ENCODE measurements at places on chromosomes 4 and X.

DNA sequence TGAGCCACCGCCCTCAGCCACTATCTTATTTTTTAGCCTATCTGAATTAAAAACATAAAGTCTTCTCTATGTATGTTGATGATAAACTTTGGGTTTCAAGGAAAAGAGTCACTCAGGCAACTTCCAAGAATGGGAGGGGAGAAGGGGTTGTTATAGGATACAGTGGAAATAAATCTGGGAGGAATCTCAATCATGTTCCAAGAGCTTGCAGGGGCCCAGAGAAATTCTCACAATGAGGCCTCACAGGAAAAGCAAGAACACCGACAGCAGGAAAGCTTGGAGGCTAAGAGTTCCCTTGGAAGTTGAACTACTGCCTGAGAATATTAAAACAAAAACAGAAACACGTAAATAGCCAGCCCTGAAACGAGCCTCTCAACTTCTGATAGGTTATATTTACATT lies 384.6 kb upstream of the IGFBP7 start:
- DNase-seq, result no peak

GRCh38 chrX:131621650-131622049 lies 77.8 kb downstream of the OR13H1 start:
- DNase-seq, result no peak

DNA sequence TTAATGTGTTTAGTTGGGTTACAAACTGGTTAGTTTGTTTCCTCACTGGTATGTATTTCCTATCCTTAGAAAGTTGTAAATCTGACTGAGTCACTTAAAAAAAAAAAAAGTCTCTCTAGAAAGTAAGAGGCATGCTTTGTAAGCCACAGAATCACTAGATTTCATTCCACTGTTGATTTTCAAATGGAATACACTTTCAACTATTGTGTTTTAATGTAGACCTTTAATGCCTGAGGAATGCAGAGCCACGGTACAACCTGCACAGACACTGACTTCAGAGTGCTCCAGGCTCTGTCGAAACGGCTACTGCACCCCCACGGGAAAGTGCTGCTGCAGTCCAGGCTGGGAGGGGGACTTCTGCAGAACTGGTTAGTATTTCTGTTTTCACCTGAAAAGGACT lies 88.6 kb downstream of the HHIP start:
- no peak for DNase-seq

DNA sequence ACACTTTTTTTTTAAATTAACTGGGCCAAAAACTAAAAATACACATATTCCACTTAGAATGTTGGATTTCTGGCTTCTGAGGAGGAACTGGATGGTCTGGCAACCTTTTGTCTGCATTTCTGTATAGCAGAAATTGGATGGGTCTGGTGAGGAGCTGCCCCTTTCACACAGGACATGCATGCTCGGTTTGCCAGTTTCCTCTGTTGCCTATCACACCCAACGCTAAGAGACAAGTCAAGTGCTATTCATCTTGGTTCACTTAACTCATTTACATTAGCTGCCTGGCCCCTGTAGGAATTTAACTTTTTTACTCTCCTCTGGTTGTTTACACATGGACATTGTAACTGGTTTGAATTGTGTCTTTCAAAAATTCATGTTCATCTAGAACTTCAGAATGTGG lies 195.7 kb downstream of the PACRGL start:
- no peak for DNase-seq

DNA sequence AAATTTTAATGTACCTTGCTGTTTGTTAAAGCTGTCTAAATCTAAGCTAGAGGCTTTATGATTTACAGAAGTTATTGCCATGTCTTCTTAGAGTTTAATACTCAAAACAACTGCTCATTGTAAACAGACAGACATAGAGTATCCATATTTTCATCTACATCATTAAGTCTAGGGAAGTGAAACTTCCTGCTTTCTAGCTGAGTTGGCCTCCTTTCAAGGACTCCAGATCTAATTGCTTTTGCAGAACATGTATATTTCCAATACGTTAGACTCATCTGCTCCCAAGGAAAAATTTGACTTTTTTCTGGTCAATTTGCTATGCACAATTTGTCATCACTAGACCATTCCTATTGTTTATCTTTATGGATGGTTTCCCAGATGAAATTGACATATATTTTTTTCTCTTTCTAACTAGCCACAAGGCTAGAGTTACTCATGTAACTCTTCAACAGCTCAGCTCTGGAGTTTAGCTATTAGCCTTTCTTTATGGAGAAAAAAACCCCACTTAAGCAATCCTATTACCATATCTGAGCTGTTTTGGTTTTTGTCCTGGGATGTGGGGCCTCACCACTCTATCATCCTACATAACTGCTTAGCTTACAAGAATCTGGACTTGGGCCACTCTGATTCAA lies 122.9 kb downstream of the PPA2 start:
- no peak for DNase-seq

DNA sequence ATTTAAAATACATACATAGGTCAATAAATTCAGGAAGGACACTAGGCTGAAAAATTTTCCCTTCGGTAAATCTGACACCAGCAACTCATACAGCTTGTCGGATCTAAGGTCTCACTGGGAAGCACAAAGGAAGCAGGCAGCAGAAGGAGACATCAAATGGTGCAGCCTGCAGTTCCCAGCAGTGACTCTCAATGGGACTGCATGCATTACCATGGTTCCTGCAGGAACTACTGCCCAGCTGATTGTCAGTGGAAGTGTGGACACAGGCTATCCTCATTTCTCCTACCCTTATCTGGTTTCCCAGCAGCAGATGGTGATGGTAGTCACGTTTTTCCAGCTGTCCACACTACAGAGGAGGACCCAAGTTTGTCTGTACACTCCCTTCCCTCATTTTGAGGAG lies 113.3 kb downstream of the PPP1R2C start:
- DNase-seq, result no peak

GRCh38 chr4:157792716-157793115 lies 380.1 kb downstream of the GASK1B start:
- DNase-seq, result no peak

DNA sequence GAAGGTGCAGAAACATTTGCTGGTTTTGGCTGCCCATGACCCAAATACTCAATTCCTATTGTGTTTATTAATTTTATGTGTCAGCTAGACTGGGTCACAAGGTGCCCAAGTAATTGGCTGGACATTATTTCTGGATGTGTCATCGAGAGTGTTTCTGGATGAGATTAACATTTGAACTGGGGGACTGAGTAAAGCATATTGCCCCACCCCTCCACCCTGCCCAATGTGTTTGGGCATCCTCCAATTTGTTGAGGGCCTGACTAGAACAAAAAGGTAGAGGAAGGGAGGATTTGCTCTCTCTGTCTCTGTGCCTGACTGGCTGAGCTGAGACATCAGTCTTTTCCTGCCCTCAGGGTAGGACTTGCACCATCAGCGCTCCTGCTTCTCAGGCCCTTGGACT lies 29.7 kb upstream of the LCORL start:
- DNase-seq, result no peak

DNA sequence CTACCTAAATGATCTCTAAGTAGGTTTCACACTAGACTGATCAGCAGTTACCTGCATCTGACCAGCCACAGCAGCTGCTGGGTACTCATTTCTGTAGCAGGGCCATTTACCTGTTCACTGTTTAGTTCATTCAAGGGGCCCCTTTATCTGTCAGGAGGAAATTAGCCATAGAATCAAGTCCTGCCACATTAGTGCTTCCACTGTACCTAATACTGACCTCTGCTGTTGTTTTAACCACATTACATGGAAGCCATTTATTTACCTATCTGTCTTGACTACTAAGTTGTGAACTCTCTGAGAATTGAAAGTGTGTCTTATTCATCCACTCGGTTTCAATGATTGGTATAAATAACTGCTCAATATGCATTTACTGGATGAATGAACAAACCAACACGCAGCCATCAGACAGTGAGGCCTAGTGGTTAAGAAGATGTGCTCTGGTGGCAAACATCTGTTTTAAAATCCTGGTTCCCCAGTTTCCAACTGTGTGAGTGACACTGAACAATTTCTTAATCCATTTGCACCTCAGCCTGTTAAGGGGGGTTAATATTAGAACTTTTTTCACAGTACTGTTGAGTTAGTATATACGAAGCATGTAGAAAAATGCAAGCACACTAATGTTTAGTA lies 30.0 kb upstream of the ANXA5 start:
- DNase-seq, result no peak

DNA sequence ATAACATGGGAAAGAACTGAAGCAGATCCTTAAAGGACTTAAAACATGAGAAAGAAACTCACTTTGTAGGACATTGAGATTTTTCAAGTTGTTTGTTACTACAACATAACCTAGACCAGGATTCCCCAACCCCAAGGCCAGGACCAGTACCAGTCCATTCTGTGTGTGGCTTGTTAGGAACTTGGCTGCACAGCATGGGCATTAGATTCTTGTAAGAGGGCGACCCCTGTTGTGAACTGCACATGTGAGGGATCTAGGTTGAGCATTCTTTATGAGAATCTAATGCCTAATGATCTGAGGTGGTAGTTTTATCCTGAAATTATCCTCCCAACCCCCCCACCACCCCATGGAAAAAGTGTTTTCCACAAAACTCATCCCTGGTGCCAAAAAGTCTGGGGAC lies 566.1 kb downstream of the KCTD8 start:
- DNase-seq, result no peak

DNA sequence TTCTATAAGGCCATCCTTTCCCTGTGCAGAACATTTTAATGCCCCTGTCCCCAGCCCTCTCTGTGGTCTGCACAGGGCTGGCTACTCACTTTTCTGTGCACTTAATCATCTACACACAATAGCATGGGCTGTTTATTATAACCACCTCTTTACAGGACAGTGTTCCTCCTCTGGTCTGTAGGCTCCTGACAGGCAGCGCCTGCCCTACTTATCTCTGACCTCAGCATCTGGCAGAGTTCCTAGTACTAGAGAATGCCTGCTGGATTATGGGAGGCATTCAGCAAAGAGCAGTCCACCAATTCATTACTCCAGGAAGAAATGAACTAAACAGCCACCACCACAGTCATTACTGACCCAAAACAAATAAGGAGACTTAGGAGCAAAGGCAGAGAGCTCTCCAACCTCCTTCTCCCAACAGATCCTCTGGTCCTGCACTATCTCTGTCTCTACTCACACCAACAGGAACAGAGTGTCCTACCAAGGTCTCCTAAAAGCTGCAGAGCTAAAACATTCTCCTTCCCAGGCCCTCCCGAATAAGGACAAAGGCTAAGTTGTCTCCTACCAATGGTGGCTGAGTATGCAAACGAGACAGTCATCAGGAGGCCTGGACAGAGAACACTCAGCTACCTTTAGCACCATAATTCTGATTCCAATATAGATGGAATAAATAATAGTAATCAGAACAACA lies 279.2 kb downstream of the QDPR start:
- DNase-seq, result no peak

GRCh38 chrX:100747090-100747489 lies 15.2 kb upstream of the SYTL4 start:
- no peak for DNase-seq

DNA sequence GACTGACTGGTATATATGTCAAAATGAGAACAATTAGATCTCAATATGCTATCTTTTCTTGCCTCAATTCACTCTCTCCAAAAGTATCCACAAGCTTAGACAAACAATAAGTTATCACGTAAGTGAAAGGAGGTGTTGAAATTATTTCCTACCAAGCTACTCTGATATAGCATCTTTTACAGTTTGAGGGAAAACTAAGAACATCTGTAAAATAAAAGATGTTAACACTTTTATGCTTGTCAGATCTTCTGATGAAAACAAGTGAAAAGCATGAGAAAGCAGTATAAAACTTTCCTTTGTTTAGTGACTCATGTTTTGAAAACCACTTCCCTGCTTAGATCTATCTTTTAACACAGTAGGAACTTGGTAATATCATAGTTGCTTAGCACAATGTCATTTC lies 8.4 kb upstream of the MAB21L2 start:
- DNase-seq, result no peak

GRCh38 chr4:8759987-8760386 lies 111.7 kb downstream of the HMX1 start:
- no peak for DNase-seq

- no peak for DNase-seq
Measured at GRCh38 chr4:40916880-40917279, 167.1 kb downstream of the NSUN7 start.

DNA sequence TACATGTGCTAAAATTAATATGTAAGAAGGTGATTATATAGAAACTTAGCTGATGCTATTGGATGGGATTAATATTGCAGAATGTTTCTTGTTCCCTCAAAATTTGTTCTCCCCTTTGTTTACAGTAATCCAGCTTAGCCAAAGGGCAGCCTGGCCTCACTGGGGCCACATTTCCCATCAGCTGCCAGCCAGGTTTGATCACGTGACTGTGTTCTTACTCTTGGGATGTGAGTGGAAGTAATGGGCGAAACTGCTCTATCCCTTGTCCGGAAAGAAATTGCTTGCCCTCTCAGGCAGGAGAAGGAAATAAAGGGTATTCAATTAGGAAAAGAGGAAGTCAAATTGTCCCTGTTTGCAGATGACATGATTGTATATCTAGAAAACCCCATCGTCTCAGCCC lies 44.1 kb upstream of the FAT1 start:
- no peak for DNase-seq

- no peak for DNase-seq
Measured at GRCh38 chr4:123463869-123464268, 67.3 kb downstream of the SPRY1 start.

DNA sequence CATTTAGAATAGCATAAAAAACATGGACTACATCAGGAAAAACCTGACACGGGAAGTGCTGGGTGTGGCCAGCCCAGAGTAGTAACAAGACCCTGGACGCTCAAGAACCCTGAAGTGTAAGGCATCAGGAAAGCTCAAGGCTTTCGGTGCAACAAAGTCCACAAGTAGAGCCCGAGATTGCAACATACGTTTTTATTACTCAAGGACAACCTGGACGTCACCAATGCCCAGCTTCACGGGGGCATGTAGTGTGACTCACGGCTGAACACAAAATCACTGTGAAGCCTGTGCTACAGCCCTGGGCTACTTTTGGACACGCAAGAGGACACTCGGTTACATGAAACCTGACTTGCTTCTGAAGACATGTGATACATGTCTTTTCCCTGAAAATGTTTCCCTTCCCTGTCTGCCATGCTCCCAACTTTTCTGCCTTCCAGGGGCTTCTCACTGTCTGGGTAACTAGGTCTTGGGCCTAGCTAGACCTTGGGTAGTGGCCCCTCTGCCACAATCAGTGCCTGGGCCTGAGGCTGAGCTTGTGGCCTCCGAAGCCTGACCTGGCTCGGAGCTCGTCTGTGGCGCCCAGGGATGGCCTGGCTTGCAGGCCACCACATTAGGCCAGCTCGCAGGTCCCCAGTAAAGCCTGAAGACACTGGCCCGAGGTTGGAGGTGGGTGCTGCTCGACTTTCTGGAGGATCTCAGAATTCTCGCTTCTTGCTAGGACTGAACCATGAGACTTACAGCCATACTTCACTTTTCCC lies 9.2 kb downstream of the IRAK1 start:
- DNase-seq, result no peak

- no peak for DNase-seq
Measured at GRCh38 chr4:7510538-7510937, 75.8 kb upstream of the PSAPL1 start.

DNA sequence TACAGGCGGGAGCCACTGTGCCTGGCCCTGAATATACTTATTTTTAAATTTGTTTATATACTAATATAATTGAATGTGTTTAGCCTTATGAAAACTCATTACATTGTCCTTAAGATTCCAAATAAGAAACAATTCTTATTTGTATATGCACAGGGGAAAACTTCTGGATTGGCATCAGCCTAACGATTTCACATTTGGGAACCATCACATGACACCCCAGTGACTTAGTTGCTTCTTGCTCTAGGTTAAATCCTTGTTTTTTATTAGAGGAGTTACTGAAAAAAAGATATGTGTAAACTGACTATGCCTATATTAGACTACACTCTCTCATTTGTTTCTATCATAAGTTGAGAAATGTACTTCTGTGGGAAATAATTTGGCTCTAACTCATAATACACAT lies 520.2 kb downstream of the SPRY1 start:
- no peak for DNase-seq

GRCh38 chr4:142984871-142985585 lies 138.9 kb upstream of the INPP4B start:
- DNase-seq, result no peak
